GM10248 (cell line): ENCODE measurements at places on chromosomes 1 and 21.

- DNase-seq = no peak
Measured at GRCh38 chr1:93753791-93754763, 72.4 kb upstream of the BCAR3 start.

- no peak for DNase-seq
Measured at GRCh38 chr1:238485057-238485911, 594.6 kb upstream of the ZP4 start.

- DNase-seq = peak; percentile 65
Measured at GRCh38 chr1:20521960-20522861, 14.3 kb upstream of the MUL1 start.

- DNase-seq = no peak
Measured at GRCh38 chr1:48823168-48823567, 46.5 kb upstream of the BEND5 start.

DNA sequence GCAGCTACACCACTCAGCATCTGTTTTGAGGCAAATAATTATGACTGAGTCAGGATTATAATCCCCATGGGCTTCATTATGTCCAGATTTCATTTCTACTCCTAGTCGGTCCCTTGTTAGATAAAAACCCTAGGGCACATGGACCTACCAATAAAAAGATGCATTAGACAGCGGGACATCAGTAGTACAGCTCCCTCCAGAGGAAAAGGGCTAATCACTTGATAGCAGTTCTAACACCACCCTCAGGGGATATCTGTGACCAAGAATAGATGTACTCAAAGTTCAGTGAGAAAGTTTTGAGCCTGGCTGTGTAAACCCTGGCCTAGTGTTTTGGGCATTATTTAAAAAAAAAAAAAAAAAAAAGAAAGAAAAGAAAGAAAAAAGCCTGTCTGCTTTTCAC, 10.0 kb downstream of the GJA8 start:
- DNase-seq = no peak
